ENCODE measurements at places on chromosomes 2 and 18. TPM values are rescaled to one million over a fixed set of nuclear protein-coding genes. Genes with fewer than 3 reads are reported as not detected.

SPATA3 gene
- total RNA-seq: not detected

ALPP gene
- total RNA-seq: not detected

DNA sequence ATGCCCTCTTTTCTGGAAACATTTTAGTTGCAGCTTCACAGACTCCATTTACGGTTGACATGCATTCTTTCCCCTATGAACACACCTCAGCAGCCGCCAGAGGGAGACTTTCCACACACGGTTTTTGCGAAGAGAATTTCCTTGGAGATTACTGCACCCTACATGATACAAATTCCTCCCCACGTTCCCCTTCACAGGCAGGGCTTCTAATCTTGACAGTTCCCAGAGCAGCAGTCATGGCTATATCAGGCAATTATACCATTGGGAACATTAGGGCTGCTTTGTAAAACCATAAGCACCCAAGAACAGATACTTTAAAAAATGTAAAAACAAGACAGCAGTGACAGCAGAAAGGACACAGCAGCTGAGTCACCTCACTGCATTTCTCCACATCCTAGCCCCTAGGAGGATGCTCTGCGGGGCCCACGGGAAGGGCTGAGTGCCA lies 253.8 kb downstream of the TGIF1 start:
- no peaks in the 10 kb centered on the region for H3K36me3 ChIP-seq
- no peak overlapping the region for H3K27ac ChIP-seq
- DNase-seq: peak; percentile 73
- H3K4me1 ChIP-seq: peaks cover 12% of the 10 kb centered on the region
- no peak overlapping the region for H3K4me3 ChIP-seq
- H3K27me3 ChIP-seq: no peaks in the 10 kb centered on the region

- DNase-seq: peak; percentile 51
- H3K27me3 ChIP-seq: no peaks in the 10 kb centered on the region
- H3K4me1 ChIP-seq: no peaks in the 10 kb centered on the region
These were observed 1.2 kb downstream of the ABHD3 start for GRCh38 chr18:21703241-21703820.

Data from IMR-90 (cell line).